Stimulated activated CD4-positive, alpha-beta T cell treated with anti-CD3 and anti-CD28 coated beads, Interleukin-4, amount 100 ng/mL, for 4 hours (primary cell): ENCODE measurements at places on chromosomes 7 and 10.

DNA sequence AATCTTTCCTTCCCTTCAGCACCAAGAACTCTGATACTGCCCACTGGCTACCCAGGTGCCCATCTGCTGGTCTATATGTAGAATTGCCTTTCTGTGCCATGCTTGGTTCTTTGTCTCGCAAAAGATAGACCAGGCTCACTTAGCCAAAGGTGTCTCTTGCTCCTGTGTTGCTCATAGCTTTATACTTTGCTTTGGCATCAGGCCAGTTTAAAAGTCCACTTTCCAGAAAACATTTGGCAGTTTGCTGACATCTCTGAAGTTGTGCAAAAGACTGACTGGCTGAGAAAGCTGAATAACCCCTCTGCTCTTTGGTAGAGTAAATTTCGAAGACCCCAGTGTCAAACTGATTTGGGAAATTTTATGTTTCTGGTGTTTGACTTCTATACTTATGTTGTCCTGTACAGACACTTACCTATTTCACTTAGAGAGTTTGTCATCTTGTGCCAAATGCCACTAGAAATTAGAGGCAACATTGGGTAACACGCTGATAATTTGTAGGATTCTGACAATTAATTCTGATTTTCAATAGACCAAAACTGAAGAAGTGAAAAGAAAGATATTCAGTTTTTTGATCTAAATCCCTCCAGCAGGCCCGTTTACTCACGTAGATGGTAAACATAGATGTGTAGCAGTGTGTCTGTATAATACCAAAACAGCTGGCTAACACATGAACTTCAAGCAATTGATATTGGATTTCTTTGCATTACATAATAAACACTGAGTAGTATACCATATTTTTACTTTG is 91.1 kb downstream of the CPED1 start:
- no peak for DNase-seq

- no peak for DNase-seq
Observed at GRCh38 chr7:44101303-44101965, 2.7 kb upstream of the AEBP1 start.

- no peak for DNase-seq
Observed at GRCh38 chr7:157688533-157689268, 351.9 kb downstream of the DNAJB6 start.

DNA sequence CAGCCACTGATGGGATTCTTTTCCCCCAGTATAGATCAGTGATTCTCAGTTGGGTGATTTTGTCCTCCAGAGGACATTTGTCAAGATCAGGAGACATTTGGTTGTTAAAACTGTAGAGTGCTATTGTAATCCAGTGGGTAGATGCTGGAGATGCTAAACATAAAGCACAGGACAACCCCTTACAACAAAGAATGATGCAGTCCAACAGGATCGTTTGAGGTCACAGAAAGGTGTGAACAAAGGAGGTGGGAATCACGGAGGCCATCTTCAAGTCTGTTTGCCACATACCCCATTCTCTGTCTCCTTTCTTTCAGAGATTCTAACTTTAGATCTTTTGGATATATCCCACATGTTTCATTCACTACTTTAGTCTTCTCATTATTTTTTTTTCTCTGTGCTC is 69.0 kb downstream of the HELLS start:
- no peak for DNase-seq

DNA sequence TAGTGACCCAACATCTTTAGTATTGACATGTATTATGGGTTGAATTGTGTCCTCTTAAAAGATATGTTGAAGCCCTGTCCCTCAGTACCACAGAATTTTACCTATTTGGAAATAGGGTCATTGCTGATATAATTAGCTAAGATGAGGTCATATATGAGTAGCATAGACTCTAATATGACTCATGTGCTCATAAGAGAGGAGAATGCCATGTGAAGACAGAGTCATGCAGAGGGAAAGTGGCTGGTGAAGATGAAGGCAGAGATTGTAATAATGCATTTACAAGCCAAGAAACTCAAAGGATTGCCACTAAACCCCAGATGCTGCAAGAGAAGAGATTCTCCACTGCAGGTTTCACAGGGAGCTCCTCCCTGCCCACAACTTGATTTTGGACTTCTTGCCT is 496.4 kb downstream of the KIF20B start:
- no peak for DNase-seq

GRCh38 chr10:105644978-105645377 is 1003.9 kb downstream of the SORCS3 start:
- DNase-seq, result no peak

GRCh38 chr10:103897241-103897774 is 20.7 kb downstream of the STN1 start:
- no peak for DNase-seq

DNA sequence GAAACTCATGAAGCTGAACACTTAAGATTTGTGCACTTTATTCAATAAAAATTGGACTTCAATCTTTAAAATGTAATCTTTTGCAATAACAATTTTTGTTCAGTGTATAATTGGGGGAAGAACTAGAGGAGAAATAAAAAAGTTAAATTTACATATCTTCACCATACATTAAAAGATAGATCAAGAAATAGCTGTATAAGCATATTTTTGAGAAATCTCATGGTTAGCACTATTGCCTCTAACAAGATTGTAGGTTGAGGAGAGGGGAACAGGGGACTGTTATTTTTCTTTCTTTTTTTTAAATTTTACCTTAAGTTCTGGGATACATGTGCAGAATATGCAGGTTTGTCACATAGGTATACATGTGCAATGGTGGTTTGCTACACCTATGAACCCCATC is 5.3 kb downstream of the AMPH start:
- no peak for DNase-seq

DNA sequence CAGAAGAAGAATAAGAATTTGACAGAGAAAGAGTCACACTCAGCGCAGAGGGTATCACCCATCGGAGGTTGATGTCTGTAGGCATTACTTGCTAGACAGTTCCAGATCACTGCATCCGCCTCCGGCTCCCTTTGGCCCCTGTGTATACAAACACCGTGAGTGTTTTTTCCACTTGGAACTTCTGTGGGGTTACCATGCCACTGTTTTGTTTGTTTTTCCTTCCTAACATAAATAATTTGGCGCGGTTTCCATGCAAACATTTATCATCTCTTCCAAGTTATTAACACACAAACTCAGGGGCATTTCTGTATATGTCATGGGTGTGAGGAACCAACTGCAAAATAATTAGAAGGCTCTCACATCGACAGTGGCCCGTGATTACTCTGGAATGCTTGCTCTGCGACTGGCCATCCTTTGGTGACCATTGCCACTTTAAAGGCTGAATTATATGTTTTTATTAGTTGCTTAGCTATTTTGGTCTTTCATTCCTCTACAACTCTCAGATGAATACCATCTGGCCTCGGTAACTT is 612.2 kb upstream of the MKI67 start:
- no peak for DNase-seq

- DNase-seq, result no peak
Observed at GRCh38 chr10:61304746-61305145, 148.4 kb downstream of the TMEM26 start.

DNA sequence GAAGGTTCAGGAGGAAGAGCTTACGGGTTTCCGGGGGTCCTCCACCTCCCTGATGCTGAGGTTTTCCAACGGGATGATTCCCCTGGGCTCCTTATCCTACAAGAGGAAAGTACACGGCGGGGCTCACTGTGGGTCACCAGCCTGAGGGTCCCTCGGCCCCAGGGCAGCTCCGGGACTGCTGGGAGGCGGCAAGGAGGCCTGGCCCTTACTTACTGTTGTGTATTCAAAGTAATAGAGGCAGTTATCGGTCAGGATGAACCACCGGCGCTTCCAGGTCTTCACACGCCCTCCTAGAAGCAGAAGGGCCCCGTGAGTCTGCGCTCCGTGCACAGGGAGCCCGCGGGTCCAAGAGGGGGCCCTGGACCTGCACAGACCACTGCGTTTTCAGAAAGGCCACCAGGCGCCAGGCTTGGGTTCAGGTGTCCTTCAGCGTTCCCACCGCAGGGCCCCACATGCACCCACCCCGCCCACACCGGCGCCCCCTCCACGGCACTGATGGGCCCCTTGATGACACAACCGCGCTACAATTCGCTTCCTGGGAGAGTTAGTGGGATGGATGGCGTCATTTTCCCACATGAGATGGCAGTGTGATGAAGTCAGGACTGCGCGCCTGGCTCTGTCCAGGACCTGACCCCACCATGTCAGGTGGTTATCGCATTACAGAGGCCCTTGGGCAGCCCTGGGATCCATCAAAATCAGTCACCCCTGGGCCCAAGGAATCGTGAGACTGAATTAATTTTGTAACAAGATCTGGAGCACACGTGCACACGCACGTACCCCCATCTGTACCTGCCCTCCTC is 106.7 kb downstream of the CYTH3 start:
- no peak for DNase-seq

GRCh38 chr10:76884673-76885275 is 752.8 kb downstream of the KCNMA1 start:
- no peak for DNase-seq

GRCh38 chr10:64733980-64734379 is 1212.8 kb downstream of the REEP3 start:
- no peak for DNase-seq

DNA sequence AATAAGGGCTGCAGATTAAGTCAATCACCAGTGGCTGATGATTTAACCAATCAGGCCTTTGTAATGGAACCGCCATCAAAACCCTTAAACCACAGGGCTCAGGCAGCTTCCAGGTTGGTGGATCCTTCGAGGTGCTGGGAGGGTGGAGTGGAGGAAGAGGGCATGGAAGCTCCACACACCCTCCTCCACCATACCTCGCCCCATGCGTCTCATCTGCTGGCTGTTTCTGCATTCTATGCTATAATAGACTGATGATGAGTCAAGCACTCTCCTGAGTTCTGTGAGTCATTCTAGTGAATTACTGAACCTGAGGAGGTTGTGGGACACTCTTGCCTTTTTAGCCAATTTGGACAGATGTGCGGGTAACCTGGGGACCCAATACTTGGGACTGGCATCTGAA is 43.9 kb downstream of the CHST15 start:
- no peak for DNase-seq

DNA sequence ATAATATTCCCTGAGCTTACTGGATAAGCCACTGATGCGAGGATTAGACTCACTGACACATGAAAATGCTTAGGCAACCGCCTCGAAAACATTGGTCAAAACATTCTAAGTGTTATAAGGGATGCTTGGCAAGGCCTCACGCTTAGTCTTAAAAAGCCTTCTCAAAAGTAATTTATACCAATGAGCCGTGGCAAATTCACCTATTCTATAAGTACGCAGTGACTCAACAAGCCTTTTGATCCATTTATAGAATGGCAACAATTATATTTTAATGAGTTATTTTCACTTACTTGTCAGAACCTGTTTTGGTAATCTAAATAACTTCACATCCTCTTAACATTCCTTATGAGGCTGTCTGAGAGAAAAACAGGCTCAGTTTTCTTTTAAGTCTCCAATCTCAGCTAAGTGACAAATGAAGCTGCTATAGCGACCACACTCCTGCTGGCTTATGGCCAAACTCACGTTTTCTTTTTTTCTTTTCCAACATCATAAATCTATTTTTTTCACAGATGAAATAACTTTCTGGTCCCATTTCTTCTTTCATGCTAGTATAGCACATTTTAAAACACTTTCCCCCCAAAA is 121.2 kb upstream of the AFAP1L2 start:
- no peak for DNase-seq

- no peak for DNase-seq
Observed at GRCh38 chr10:131814567-131815265, 86.1 kb upstream of the PPP2R2D start.

DNA sequence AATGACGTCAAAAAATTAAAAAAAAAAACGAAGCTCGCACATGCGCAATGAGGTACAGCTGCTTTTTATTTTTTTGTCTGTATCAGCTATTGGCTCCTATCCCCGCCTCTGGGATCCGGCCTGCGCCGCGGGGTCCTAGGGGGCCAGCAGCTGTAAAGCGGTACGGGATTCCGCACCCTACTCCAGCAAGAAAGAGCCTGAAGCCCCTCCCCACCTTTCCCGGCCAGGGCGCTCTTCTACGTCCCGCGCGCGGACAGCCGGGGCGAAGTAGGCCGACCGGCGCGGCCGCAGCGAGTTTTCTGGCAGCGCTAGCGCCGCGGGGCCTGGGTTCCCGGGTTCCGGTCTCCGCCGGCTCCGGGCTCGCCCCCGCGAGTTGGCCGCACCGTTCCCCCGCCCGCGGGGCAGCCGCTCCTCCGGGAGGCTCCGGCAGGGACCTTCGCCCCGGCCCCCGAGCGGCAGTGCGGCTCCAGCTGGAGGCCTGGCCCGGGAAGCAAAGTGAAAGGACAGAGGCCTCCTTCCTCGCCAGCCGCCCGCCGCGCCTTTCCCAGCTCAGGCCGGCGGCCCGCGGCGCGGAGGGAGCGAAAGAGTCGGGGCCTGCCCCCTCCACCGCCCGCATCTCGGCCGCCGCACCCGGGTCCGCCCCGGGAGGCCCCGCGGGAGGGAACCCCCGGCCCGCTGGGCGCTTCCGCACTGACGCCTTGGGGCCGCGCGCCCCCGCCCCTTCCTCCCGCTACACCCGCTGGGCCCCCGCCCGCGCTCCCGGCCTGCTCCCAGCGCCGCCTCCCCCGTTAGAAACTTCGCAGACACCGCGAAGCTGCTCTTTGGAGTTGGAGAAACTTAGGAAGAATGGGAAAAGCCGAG is 4.7 kb upstream of the SPAG6 start:
- peak; percentile 55 for DNase-seq

DNA sequence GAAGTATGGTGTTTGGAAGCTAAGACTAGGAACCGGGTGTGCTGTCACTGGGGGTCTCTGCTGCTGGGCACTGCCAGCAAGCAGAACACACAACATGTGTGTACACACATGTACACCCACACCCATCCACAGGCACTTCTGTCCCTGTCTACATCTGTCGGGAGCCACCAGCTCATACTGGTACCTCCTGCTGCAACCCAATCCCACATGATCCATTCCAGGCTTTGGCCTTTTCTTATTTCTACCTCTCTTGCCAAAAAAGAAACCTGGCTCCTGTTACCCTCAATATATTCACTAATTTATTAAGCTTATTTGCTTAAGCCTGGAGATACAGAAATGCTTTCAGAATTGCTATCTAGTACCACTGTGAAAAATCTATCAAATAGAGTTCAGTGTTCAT is 246.0 kb downstream of the DIP2C start:
- DNase-seq, result no peak

DNA sequence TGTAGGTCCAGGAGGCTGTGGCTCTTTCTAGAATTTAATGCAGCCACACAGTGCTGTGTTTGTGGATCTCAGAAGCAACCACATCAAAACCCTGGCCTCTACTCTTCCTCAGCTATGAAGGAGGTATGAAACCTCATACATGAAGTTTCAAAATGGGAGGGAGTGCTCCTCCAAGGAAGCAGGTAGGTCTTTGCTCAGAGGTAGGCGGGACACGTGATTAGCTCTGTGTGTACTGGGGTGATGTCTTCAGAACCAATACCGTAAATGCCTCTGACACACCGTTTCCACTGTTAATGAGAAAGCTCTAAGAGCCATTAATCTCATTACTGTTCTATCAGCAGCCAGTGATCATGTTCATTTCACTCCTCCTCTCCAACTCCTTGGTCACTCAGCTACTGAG is 126.1 kb downstream of the PLXNA4 start:
- DNase-seq, result no peak

GRCh38 chr7:143953421-143953820 is 1.2 kb upstream of the OR2F1 start:
- DNase-seq, result no peak
